ENCODE measurements at places on chromosomes 7 and 10. TPM values are rescaled to one million over a fixed set of nuclear protein-coding genes. Genes with fewer than 3 reads are reported as not detected.
A peak's percentile ranks its signal among the peaks of the same experiment; 100 is the strongest.

The FAM131B gene
- 1.9 TPM for total RNA-seq

The UPP1 gene
- total RNA-seq, result 5.5 TPM

DNA sequence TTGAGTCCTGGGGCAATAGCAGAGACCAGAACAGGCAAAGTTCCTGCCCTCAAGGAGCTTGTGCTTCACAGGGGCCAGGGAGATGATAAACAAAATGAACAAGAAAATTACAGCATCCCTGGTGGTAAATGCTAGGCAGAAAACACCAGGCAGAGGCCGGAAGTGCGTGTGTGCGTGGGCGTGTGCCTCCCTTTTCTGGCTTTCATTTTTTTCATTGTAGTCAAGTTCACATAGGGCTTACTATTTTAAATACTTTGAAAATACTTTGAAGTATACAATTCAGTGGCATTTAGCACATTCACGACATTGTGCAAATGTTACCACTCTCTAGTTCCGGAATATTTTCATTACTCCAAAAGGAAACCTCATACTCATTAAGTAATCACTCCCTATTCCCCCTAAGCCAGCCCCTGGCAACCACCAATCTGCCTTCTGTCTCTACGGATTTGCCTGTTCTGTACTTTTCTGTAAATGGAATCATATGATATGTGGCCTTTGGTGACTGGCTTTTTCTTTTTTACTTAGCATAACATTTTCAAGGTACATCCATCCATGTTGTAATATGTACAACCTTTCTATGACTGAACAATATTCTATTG, 88.1 kb upstream of the PDCD4 start:
- no peak overlapping the region for H3K4me3 ChIP-seq
- peaks cover under 1% of the 10 kb centered on the region for H3K27me3 ChIP-seq
- H3K36me3 ChIP-seq, result no peaks in the 10 kb centered on the region
- peak; percentile 53 for DNase-seq

DNA sequence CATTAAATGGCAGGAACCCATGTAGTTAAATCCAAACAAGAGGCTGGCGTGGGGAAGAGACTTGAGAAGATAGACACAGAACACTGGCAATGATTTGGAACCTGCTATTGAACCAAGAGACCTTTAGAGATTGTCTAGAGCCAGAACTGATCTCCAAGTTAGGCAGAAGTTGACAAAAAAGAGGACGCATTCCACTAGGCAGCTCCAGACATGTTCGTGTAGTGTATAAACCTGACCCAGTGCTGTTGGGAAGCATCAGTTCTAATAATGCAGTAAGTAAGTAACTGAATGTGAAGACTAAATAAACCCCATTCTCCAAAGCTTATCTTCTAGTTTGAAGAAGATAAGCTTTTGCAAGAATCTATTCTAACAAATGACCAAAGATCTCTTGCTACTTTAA, 50.8 kb downstream of the AP3M1 start:
- no peaks in the 10 kb centered on the region for H3K27me3 ChIP-seq
- no peak for DNase-seq
- no peaks in the 10 kb centered on the region for H3K4me1 ChIP-seq
- no peak overlapping the region for H3K27ac ChIP-seq
- H3K4me3 ChIP-seq, result no peak overlapping the region
- peaks cover 92% of the 10 kb centered on the region for H3K36me3 ChIP-seq

DNA sequence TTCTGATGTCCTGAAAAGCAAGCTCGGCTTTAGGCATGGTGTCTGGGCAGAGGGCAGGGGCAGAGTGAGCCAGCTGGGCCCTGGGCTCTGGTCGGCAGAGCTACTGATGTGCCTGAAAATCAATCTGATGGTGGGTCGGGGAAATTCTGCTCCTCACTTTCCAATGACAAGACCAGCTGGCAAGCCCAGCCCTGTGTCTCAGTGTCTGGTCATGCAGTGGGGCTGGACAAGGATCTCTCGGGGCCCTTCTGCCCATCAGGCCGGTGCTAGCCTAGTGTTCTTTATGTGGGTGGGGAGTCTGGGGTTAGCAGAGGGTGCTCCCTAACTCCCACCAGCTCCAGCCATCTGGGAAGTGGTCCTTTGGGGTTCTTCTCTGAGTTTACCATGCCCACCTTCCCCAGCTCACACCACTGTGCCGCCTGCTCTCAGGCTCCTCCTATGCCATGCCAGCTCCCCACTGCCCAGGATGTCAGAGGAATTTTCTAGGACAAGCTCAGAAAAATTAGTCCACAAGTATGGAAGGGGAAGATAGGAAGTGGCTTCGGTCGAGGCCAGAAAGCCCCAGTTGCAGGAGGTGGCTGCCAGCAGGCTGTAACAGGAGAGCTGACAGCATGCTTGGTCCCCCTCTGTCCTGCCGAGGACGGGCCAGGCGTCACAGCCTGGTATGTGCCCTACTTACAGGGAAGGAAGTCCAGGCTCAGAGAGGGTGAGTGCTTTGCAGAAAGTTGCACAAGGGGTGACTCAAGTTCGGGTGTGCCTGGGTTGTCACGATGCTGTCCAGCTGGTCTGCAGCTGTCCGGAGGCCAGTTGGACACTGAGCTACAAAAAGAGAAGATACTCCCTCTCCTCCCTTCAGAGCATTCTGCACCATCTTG, 135.2 kb downstream of the ADCY1 start:
- H3K27ac ChIP-seq, result no peak overlapping the region
- H3K4me1 ChIP-seq, result no peaks in the 10 kb centered on the region
- no peak overlapping the region for H3K4me3 ChIP-seq
- H3K36me3 ChIP-seq, result no peaks in the 10 kb centered on the region

- no peaks in the 10 kb centered on the region for H3K27me3 ChIP-seq
- no peaks in the 10 kb centered on the region for H3K36me3 ChIP-seq
- no peak for DNase-seq
- no peaks in the 10 kb centered on the region for H3K4me1 ChIP-seq
- H3K27ac ChIP-seq, result no peak overlapping the region
- no peak overlapping the region for H3K4me3 ChIP-seq
These were observed 490.8 kb upstream of the CELF2 start for GRCh38 chr10:10526846-10527245.

DNA sequence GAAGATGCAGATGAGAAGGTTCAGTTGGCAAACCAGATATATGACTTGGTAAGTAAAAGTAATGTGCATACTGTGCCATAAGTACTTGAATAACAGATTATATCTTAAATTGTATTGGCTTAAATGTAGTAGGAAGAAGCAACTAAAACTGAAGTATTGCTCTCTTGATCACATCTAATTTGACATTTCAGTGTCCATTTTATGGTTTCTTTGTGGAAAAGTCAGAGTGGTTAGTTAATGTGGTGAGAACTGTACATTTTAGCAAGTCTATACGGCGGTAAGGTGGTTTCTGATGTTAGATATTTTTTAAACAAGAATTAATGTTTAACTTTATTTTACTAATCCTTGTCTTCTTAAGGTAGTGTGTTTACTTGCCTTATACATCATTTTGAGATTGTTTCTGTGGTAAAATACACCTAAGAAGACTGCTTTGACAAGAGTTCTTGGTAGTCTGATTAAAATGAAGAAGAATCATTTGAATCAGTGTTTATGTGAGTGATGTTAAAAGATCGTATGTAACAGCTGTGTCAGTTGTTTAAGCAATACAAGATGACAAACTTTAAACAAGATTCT, 5.1 kb downstream of the ING3 start:
- no peak overlapping the region for H3K27ac ChIP-seq
- no peaks in the 10 kb centered on the region for H3K27me3 ChIP-seq
- DNase-seq, result no peak
- no peak overlapping the region for H3K4me3 ChIP-seq
- H3K4me1 ChIP-seq, result peaks cover 6% of the 10 kb centered on the region

DNA sequence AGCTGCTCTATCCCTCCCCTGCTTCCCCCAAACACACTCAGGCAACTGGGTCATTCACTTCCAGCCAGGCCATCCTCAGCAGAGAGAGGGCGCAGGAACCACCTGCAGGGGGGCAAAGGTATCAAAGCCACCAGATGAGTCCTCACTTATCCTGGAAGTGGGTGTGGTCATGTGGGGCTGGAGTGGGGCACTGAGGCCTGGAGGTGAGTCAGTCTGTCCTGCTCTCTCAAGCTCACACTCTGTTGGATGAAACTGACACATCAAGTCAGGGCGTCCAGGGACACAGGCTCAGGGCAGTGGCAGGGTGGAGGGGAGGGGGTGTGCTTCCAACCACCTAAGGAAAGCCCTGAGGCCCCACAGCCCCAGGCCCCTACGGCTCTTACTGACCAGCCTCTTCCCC, 8.0 kb upstream of the ELFN1 start:
- peaks cover 33% of the 10 kb centered on the region for H3K27me3 ChIP-seq
- no peaks in the 10 kb centered on the region for H3K36me3 ChIP-seq
- H3K27ac ChIP-seq, result no peak overlapping the region
- no peak for DNase-seq
- peaks cover 12% of the 10 kb centered on the region for H3K4me1 ChIP-seq
- no peak overlapping the region for H3K4me3 ChIP-seq
